SIG-M5 (cell line): ENCODE measurements at places on chromosomes 11 and 22.

- no peak for DNase-seq
Measured at GRCh38 chr11:128956401-128957201, 13.9 kb upstream of the TP53AIP1 start.

GRCh38 chr22:50019316-50019715 is 6.8 kb upstream of the IL17REL start:
- DNase-seq, result no peak

- DNase-seq, result no peak
Measured at GRCh38 chr11:34443136-34443535, 4.4 kb downstream of the CAT start.

GRCh38 chr22:32985899-32986765 is 72.0 kb downstream of the SYN3 start:
- no peak for DNase-seq

DNA sequence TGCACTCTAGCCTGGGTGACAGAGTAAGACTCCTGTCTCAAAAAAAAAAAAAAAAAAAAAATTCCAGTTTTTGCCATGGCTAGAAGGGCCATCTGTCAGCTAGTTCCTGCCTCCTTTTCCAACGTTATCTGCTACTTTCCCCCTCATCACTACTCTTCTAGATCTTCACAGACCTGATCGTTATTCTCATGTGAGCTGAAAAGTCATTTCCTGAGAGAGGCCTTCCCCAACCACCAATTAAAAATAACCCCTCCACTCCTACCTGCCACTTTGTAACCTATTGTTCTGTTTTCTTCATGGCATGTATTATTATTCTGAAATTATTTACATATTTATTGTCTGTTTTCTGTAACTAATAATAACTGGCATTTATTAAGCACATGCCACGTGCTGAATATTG is 24.2 kb downstream of the SGSM3 start:
- DNase-seq, result no peak

DNA sequence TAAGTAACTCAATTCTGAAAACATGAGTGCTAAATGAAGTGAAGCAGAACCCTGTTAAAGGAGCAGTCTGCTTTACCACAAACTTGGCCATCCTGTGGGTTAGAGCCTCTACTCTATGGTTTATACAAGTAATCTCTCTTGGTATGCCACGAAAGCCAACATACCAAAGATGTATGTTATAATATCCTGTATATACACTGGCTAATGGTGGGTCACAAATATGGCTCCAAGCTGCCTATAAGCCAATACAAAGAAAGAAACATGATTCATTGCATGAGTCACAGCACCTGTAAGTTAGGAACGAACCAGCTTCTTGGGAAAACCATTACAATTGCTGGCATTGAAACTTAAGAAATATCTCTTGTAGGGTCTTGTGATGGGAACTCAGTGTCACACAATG is 16.1 kb downstream of the XRRA1 start:
- DNase-seq, result no peak

DNA sequence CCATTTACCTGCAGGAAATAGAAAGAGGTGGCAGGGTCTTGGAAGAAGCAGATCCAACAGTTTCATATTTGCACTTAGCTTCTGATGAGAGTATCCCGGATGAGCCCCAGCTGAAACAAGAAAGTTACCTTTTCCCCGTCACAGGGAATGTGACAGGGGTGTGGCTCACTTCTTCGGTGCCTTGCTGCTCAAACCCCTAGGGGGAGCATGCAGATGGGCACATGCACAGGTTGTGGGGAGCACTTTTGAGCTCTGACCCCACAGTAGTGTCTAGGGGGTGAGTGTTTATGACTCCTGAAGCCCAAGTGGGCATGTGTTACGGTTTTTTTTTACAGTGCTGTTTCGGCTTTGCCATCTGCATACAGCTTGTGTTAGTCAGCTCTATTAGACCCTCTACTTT is 1221.0 kb downstream of the JRKL start:
- no peak for DNase-seq

- DNase-seq, result no peak
Measured at GRCh38 chr11:12963792-12964536, 45.2 kb upstream of the RASSF10 start.

GRCh38 chr11:695288-695537 is 191 bp upstream of the DEAF1 start:
- no peak for DNase-seq
